ENCODE measurements at places on chromosomes 1 and 21.

- no peak for DNase-seq
Observed at GRCh38 chr1:178389441-178389840, 107.3 kb downstream of the CLEC20A start.

- no peak for DNase-seq
Observed at GRCh38 chr1:14686701-14687100, 88.2 kb downstream of the KAZN start.

DNA sequence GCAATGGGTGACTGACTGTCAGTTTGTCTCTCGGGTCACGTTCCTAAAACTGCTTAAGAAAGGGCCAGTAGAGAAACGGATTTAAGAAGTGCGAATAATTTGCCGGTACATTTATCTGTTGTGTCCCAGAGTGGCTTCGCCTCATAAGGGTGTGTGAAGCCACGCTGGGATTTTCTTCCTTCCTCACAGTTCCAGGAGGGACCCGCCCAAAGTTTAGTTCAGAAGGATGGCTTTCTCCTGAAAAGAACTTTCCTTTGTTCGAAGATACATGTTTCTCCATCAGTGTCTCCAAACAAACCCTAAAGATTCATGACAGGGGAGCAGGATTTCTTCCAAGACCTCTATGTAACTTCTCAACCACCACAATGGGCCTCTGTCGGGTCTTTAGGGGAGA lies 49.8 kb downstream of the ADAMTS1 start:
- DNase-seq = no peak

GRCh38 chr1:192053531-192053971 lies 104.7 kb upstream of the RGS18 start:
- DNase-seq = no peak

- DNase-seq = no peak
Observed at GRCh38 chr1:236844499-236845271, 49.6 kb downstream of the MTR start.

- no peak for DNase-seq
Observed at GRCh38 chr1:3864884-3865283, 7.6 kb downstream of the DFFB start.

GRCh38 chr1:115175596-115175995 lies 86.3 kb upstream of the TSPAN2 start:
- DNase-seq = no peak

DNA sequence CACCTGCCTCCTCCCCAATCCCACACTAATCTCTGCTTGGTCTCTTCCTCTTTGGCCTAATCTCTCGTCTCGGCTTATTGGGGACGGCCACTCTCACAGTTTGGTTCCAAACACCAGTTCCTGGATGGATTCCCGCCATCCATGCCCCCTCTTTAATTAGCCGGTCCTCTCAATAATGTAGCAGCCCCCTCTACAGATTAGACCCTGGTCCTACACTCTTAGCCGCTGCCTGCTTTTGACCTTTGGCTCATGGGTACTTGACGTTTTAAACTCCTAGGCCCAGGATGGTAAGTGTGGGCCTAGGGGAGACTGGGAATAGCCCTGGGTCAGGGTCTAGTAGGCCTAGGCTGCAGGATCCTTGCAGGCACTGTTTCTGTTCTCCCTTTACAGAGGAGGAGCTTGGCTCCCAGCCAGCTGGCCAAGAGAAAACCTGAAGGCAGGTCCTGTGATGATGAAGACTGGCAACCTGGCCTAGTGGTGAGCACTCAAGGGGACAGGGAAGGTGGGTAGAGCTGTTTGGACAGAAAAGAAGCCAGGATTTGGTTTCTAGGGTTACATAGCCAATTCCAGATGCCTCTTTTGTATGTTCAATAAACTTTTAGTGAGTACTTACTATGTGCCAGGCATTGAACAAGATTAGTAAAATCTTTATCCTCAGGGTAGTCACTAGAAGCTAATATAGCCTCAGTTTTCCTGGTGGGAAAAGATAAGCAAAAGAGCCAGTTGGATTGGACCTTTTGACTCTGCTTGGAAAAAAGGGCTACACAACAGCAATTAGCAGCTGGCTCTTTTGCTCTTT lies 758 bp downstream of the RAD54L start:
- peak; percentile 59 for DNase-seq

DNA sequence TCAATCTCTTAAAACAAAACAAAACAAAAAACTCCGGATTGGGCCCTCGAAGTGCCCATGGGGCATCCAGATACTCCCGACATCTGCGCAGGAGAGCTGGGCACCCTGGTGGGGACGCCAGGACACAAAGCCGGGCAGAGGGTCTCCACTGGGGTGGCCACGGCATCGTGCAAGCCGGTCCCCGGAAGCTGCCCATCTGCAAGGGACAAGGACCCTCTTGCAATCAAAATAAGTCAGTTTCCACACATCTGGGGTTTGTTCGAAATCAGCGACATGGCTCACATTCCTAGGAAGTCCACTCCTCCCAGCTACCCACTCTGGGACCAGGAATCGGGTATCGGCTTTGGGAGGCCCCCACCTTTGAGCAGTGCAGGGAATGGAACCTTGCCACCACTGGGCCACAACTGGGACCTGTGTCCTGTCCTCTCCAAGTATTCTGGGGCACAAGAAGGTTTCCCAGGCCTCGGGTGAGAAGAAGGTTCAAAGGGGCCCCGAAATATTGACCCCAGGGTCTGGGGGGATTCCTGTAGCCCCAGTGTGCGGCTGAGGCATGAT lies 4.6 kb upstream of the PRDM16 start:
- DNase-seq = no peak

DNA sequence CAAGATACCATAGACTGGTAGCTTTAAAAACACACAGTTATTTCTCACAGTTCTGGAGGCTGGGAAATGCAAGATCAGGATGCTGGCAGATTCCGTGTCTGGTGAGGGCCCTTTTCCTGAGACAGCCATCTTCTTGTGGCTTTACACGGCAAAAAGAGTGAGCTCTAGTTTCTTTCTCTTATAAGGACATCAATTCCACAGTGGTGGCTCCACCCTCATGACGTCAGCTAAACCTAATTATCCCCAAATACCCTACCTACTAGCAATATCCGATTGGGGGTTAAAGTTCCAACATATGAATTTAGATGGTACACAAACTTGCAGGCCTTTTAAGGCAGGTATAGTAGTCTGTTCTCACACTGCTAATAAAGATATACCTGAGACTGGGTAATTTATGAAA lies 77.7 kb downstream of the PRRX1 start:
- DNase-seq = no peak

GRCh38 chr1:182384387-182384960 lies 7.1 kb downstream of the GLUL start:
- DNase-seq = no peak

GRCh38 chr1:198416296-198416695 lies 124.2 kb downstream of the ATP6V1G3 start:
- no peak for DNase-seq

GRCh38 chr1:6898974-6899539 lies 113.8 kb downstream of the CAMTA1 start:
- DNase-seq = no peak

GRCh38 chr1:182408435-182409075 lies 8.1 kb upstream of the TEDDM1 start:
- no peak for DNase-seq
